NCI-H526 treated with DMSO at 0.1 percent for 48 hours (cell line): ENCODE measurements at places on chromosomes 7 and 10.

DNA sequence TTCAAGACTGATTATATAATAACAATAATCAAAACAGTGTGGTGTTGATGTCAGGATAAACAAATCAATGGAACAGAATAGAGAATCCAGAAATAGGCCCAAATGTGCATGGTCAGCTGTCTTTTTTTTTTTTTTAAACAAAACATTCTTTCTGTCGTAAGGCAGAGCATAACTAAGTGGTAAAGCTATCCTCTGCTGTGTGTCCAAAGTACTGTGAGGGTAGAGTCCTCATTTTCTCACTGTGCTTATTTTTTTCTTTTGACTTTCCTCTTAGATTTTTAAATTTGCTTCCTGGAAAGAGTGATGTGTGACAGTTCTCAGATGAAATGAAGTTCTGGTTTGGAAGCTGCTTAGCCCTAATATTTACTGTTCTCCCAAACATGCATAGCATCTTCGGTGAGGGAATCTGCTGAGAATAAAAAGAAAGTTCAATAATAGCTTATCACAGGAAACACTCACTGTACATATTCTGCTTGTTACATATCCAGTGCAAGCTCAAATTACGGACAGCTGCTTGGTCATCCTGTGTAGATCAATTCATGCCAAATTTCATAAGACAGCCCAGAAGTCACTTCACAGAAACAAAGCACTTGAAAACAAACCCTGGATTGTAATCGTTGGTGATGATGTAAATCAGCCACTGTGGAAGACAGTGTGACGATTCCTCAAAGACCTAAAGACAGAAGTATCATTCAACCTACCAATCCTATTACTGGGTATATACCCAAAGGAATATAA, 423.9 kb downstream of the NEBL start:
- DNase-seq, result no peak

GRCh38 chr7:21754963-21755362, 190.7 kb downstream of the CDCA7L start:
- DNase-seq, result no peak

- DNase-seq, result no peak
Measured at GRCh38 chr10:48502791-48503190, 102.1 kb downstream of the ARHGAP22 start.

- no peak for DNase-seq
Measured at GRCh38 chr7:35411331-35411730, 157.4 kb upstream of the TBX20 start.

- peak; percentile 1 for DNase-seq
Measured at GRCh38 chr10:93357680-93358079, 124.5 kb downstream of the MYOF start.

DNA sequence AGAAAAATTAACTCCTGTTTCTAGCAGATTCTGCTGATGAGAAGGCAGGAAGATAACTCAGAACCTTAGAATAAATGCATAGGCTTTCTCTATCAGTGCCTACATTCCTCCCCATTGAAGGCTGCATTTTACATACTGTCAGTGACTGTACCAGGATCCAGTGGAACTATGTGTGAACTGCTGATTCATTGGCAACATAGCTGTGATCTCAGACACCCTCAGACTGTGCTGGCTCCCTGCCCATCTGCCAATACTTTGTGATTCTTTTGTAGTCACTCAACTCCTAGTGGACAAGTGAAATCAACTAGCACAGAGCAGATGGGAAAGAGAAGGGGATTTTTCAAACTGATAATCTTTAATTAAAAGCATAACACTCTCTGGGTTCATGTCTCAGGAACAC, 375.8 kb downstream of the MDFIC start:
- no peak for DNase-seq

- DNase-seq, result no peak
Measured at GRCh38 chr10:25245165-25245564, 70.4 kb downstream of the GPR158 start.
